ENCODE measurements at places on chromosomes 16 and 17. TPM values are rescaled to one million over a fixed set of nuclear protein-coding genes. Genes with fewer than 3 reads are reported as not detected.

GRCh38 chr17:8173871-8174322 lies 2.3 kb downstream of the TMEM107 start:
- no peak for DNase-seq
- H3K27me3 ChIP-seq = no peaks in the 10 kb centered on the region
- peak overlapping the region; percentile 52 for H3K4me3 ChIP-seq
- no peaks in the 10 kb centered on the region for H3K36me3 ChIP-seq

DNA sequence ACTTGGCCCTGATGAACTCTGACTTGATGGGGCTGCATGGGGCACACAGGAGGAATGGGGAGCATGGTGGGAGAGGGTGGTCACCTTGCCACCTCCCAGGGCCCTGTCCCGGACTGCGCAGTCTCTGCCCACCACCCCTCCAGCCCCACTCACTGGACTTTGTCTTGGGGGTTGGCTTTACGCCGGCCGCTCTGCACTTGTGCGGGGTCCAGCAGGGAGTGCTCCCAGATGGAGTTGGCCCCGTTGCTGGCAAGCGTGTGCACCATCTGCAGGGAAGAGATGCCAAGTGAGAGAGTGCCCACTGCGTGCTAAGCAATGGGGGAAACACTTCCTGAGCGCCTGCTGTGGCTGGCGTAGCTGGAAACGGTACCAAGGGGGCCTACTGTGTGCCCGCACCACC lies 6.7 kb downstream of the GIT1 start:
- no peak overlapping the region for H3K4me3 ChIP-seq
- H3K27ac ChIP-seq = peak overlapping the region; percentile 78
- no peak for DNase-seq
- peaks cover 43% of the 10 kb centered on the region for H3K4me1 ChIP-seq

NOD2 gene
- 1.3 TPM for total RNA-seq

KRT28 gene
- not detected for total RNA-seq

ALOX15 gene
- not detected for total RNA-seq
